Pulmonary artery endothelial cell (primary cell): ENCODE measurements at places on chromosomes 2 and 18. TPM values are rescaled to one million over a fixed set of nuclear protein-coding genes. Genes with fewer than 3 reads are reported as not detected.

Gene KCNJ13
- total RNA-seq: not detected in 2 replicates

Gene SCN7A
- total RNA-seq: not detected in 2 replicates

Gene SLC4A3
- total RNA-seq: 0.07 and 0.13 TPM in 2 replicates

Gene PROC
- total RNA-seq: not detected in 2 replicates

Gene RAB31
- 30.8 and 32.7 TPM in 2 replicates for total RNA-seq

Gene HIBCH
- 14.6 and 20.8 TPM in 2 replicates for total RNA-seq

Gene RBMS1
- total RNA-seq: 76.3 and 88.4 TPM in 2 replicates

Gene CNDP1
- not detected in 2 replicates for total RNA-seq

Gene SGPP2
- total RNA-seq: not detected in 2 replicates

Gene TMEM163
- total RNA-seq: 0.81 and 2.2 TPM in 2 replicates

Gene EMILIN1
- total RNA-seq: 13.8 and 21.6 TPM in 2 replicates

Gene FIGN
- 0.99 and 1.4 TPM in 2 replicates for total RNA-seq

Gene C1QL2
- not detected in 2 replicates for total RNA-seq

Gene GPR39
- total RNA-seq: 0.04 TPM in 1 of 2 replicates, not detected in the other

Gene FER1L5
- 0.11 TPM in 1 of 2 replicates, not detected in the other for total RNA-seq

Gene HTR2B
- total RNA-seq: 4.2 and 6.1 TPM in 2 replicates

Gene TCF7L1
- total RNA-seq: 2.4 and 3.5 TPM in 2 replicates

Gene CGREF1
- 1.7 and 4.6 TPM in 2 replicates for total RNA-seq

Gene PPP1CB
- 169 and 197 TPM in 2 replicates for total RNA-seq

Gene TOGARAM2
- total RNA-seq: 0.14 TPM in 1 of 2 replicates, not detected in the other

Gene RBKS
- 0.67 and 0.79 TPM in 2 replicates for total RNA-seq

Gene LAMA3
- 4.7 and 5.5 TPM in 2 replicates for total RNA-seq

Gene ANXA4
- total RNA-seq: 56.6 and 70.8 TPM in 2 replicates

Gene ANKRD30BL
- total RNA-seq: not detected in 2 replicates

Gene MREG
- 5.1 and 6.7 TPM in 2 replicates for total RNA-seq

Gene SCN2A
- total RNA-seq: not detected in 2 replicates
